Hematopoietic multipotent progenitor cell treated with erythropoietin and hydrocortisone succinate and interleukin-3 and kit ligand, for 6 days (in vitro differentiated cells): ENCODE measurements at places on chromosomes 5 and 9.
A peak's percentile ranks its signal among the peaks of the same experiment; 100 is the strongest.

GRCh38 chr9:87346061-87346665, 151.5 kb upstream of the DAPK1 start:
- DNase-seq: no peak

GRCh38 chr9:137136261-137136880, 2.6 kb upstream of the GRIN1 start:
- DNase-seq: peak; percentile 62

DNA sequence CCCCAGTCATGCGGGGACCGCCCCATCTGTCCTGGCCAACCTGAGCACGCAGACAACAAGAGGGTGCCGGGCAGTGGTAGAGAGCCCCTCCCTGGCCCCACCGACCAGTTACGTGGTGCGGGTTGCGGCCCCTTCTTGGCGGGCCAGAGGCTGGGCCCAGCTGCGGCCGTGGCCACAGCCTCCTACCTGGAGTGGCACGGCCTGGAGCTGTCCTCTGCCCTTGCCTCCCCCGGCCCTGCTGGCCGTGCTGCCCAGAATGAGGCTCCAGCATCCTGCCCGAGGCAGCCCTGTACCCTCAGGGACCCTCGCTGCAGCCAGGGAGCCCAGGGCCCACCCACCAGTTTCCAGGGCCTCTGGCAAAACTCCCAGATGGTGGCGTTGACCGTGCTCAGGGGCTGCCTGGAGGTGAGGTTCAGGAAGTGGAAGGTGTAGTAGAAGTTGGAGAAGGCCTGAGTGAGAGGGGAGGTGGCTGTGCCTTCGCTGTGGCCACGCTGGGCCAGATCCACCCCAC, 5.7 kb downstream of the ENTPD8 start:
- no peak for DNase-seq

DNA sequence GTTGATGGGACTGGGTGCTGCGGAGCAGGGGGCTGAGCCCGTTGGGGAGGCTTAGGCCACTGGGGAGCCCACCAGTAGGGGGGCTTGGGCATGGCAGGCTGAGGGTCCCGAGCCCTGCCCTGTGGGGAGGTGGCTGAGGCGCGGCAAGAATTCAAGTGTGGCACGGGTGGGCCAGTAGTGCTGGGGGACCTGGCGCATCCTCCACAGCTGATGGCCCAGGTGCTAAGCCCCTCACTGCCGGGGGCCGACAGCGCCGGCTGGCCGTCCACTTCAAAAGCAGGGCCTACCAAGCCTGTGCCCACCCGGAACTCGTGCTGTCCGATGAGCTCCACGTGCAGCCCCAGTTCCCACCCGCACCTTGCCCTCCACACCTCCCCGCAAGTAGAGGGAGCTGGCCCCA, 917.5 kb downstream of the TAF11L14 start:
- no peak for DNase-seq

DNA sequence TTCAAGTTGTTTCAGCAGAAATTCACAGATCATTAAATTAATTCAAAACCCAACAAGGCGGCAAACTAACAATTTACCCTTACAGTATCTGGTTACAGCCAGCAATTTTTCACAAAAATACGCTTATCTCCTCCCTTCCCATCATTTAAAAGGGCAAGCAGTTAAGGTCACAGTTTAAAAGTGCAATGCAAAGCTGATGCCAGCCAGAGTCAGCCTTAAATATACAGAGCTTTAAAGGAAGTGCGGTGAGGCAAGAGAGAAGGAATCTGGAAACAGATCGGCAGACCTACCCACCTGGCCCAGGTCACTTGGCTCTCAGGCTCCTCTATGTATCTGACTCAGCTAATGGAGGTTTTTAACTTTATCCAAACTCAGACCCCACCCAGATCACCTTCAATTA, 31.0 kb downstream of the EPB41L4A start:
- DNase-seq: no peak

DNA sequence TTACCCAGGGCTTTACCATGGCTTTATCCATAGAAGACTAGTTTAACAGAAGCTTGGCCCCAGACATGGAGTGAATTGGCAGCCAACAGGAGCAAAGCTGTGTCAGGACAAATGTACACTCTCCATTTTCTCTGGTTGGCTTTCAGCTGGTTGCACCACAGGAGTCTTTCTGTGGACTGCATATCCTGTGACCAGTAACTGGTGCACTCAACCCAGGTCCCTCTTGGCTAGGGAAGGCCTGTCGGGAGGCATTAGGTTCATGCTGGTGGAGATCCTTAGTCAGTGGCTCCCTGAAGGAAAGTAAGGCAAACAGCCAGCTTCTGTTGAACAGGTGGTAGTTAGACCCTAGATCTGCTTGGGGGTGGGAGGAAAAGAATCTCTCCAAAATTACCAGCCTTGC, 146.9 kb upstream of the TLX3 start:
- no peak for DNase-seq

DNA sequence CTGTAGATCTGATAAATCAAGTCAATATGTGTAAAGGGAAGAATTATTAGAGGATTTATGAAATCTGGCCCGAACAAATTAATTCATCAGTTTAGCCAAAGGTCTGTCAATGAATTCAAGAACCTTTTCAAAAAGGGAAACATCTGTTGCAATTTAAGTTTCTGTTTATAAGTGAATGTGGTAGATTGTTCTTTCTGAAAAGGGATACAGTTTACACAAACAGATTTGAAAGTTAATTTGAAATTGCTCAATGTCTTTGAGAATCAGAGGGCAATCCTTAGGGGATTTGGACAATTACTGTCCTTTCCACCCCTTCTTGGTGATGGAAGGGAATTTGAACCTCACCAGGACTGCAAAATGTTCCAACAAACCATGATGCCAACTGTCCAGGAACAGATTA, 29.7 kb upstream of the ERCC6L2 start:
- DNase-seq: no peak

DNA sequence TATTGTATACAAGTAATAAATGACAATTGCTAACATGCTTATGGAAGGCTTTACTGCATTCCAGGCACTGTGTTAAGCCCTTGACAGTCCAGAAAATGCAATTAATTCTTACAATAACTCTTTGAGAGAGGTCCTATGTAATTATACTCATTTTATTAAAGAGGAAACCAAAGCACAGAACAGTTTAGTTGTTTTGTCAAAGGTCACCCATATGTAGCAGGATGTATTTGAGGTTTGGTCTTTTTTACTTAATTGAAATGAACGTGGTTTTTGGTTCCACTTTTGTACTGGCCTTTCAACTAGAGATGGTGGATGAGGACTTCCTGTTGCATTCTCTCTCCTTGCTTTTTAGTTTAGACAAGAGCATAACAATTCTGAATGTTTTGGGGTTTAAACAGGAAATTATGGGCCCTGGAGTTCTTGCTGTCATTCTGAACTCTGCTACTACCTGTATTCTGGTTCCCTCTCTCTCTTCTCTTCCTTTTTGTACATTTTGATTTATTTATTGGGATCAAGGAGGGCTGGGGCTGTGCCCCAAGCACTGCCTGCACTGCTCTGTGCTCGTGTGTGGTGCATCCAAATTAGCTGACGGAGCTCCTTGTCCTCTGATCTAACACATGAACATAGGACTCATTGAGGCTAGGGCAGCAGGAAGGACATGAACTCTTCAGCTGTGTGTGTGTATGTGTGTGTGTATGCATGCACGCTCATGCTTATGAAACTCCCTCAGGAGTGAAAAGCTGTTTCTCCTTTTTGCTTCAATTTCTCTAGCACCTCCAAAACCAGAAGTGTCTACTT, 47.4 kb downstream of the SLC28A3 start:
- peak; percentile 5 for DNase-seq

GRCh38 chr5:154138701-154139100, 51.8 kb upstream of the GALNT10 start:
- DNase-seq: no peak

GRCh38 chr5:80860924-80861613, 99.1 kb upstream of the RASGRF2 start:
- DNase-seq: no peak

DNA sequence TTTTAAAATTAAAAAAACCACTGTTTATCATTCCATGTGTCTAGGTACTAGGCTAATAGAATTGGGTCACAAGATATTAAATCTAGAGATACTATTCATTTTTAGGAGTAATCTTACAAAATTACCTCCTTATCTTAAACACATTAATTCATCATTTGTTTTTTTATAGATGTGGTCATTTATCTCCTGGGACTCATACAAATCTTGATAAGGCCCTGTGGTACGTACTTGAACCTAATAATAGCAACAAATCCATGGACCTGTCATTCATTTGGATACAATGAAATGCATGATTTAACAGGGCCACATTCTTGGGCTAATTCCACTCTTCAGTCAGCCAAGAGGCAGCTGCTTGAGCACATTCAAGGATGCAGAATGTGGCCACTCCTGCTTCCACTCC, 66.4 kb upstream of the MARCHF11 start:
- no peak for DNase-seq
